Stimulated activated CD4-positive, alpha-beta T cell treated with anti-CD3 and anti-CD28 coated beads, TNF-alpha, amount 100 ng/mL, for 4 hours (primary cell): ENCODE measurements at places on chromosomes 3 and 15.

DNA sequence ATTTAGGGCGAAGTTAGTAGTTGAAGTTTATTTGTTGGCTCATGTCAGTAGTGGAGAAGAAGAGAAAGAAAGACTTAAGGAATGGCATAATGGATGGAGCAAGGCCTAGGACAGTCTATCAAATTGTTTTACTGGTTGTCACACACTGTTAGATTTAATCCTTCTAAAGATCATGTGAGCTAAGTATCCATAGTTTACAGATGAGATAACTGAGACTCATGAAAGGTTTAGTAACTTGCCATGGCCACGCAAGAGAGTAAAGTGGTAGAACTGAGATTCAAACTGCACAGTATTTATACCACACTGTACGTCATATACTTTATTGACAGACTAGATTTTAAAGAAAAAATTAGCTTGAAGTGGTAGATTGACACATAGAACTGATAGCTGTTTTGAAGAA is 11.4 kb downstream of the SPRED1 start:
- no peak for DNase-seq

DNA sequence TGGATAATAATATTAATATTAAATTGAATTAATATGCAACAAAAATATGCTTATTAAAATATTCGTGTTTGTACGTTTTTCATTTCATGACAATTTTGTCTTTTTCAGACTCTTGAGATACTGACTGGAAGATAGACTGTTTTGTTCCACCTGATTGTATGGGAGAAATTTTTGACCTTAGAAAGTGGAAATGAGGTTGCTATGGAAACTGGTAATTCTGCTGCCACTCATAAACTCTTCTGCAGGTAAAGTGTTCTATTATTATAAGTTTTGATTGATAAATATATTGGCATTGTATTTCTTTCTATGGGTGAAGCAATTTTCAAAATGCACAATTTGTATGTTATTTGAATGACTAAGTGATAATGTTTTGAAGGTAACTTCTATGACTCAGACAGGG is 55.0 kb downstream of the CNTN6 start:
- DNase-seq, result no peak

- DNase-seq, result no peak
Observed at GRCh38 chr3:36790765-36791164, 26.4 kb upstream of the DCLK3 start.

- no peak for DNase-seq
Observed at GRCh38 chr3:69490235-69490634, 104.3 kb upstream of the FRMD4B start.

DNA sequence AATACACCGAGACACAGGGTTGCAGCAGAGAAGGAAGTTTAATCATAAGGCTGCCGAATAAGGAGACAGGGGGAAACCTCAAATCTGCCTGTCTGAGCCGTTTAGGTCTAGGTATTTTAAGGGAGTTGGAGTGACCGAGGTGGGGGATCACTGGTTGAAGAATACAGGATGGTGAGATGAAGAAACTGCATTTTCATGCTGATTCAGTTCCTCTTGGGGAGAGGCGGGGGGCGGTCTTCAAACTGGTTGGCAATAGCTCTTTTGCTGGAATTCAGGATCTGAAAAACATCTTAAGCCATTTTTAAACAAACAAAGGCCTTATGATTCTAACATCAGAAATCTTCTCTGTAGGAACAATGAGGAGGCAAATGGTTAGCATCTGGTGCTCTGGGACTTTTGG is 699.5 kb upstream of the CFAP20DC start:
- DNase-seq, result no peak

DNA sequence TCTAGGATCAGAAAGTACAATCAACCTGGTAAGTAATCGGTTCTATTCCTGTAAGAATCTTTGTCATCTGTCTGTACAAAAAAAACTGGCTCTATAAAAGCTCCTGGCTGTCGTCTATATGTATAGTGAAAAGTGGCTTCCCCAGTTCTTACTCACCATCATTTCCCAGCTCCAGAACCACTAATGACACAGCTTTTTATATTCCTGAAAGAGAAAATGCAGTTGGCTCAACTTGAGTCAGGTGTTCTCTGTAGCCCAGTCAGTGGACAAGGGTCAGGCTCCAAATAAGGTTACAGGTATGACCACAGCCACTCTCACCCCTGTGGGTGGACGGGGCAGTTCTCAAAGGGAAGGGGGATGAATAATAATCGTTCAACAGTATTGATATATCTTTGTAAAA is 85.1 kb downstream of the AP4E1 start:
- no peak for DNase-seq

DNA sequence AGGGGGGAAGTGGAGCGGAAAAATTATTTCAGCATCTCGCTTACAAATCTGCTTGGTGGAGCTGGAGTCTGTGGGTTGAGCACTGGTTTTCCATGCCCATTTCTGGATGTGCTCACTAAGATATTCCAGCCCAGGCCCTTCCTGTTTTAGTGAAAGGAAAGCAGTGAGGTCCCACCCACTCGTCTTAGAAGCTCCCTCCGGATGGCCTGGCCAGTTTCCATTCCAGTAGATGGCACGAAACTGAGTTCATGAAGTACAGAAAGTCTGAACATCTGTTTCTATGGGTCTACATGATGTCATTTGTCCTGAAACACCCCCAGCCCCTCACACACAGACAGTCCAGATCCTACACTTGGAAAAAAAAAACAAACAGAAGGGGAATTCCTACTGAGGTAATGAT is 31.9 kb upstream of the THSD4 start:
- no peak for DNase-seq
